Stimulated activated CD4-positive, alpha-beta T cell treated with anti-CD3 and anti-CD28 coated beads, Interleukin-15, amount 100 ng/mL, for 24 hours (primary cell): ENCODE measurements at places on chromosomes 4 and X.

DNA sequence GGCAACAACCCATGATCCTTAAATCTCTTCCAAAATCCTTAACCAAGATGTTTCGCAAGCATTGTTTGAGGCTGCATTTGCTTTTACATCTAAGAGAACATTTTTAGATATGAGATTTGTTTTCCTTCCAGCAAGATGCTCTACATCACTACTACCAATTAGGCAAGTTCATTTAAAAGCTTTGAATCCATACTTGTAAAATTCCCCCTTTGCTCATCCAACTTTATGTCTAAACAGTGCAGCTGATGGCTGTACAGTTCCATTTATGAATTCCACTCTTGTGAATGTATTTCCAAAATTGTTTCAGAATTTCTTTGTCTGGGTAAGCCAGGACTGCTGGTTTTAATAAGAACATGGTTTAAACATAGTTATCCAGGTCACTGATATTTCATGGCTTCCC, 31.5 kb downstream of the RAI2 start:
- DNase-seq: no peak

- no peak for DNase-seq
These were observed 17.2 kb upstream of the IGFBP7 start for GRCh38 chr4:57127361-57127760.

GRCh38 chr4:156677131-156677531, 294.5 kb downstream of the PDGFC start:
- no peak for DNase-seq

GRCh38 chrX:123990169-123990568, 28.7 kb downstream of the STAG2 start:
- no peak for DNase-seq

DNA sequence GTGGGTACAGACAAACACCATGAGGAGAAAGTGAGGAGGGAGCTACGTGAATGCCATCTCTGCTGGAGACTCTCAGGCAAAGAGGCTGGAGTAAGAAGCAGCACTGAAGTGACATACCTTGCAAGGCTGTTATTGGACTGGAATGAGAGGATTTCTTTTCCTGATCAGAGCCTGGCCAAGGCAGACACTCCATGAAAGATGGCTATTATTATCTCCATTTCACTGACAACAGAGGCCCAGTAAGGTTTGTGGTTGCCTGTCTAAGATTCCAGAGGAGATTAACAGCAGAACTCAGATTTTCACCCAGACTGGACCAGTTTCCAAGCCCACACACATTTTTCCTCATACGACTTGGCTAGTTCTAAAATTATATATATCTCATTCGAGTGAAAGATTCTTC, 162.0 kb upstream of the EOLA2 start:
- DNase-seq: no peak

DNA sequence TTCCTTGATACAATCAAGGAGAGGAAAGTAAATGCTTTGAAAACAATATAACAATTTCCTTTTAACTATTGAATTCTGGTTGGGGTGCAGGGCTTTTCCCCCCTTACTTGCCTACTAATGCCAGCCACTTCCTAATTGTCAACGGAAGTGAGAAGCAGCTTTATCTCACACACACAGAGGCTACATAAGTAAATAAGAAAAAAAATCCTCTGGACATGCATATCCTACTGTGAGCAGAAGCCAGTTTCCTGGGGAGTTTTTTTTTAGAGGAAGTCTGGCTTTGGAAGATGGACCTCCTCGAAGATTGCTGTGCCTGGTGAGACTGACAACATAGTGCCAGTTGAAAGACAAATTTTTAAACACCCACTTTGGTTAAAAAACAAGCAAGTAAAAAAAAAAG, 180.6 kb downstream of the OPHN1 start:
- no peak for DNase-seq

DNA sequence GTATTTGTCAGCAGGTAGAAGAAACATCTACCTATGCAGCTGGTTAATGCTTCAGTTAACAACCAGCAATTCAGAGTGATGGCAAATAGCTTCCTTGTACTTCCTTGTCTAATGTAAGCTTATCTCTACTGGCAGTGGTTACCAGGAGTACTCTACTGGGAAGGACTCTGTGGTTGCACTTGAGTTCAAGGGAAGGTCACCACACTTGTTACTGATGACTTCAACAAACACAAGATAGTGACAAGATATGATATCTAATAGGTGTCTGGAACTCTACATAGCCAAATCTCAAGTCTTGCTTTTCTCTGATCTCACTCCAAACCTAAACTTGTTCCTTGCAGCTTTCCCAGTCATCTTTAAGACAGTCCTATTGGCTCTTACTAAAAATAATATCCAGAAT, 1644.9 kb upstream of the TENM3 start:
- DNase-seq: no peak

DNA sequence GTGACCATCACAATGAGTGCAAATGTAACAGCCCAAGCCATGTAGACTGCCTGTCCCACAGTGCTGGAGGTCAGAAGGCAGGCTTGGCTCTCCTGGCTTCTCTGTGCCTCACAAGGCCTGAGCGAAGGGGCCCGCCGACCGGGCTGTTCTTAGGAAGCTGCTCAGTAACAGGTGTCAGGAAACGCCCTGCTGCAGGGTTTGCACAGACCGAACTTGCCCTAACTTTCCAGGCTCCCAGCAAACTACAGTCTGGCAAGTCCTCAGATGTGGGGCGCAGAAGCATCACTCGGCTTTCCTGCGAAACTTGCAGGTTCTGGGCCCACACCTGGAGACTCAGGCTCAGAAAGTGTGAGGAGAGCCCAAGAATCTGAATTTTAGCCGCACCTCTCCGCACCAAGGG, 87.6 kb downstream of the CRMP1 start:
- DNase-seq: no peak

GRCh38 chrX:47458528-47458927, 24.5 kb downstream of the ZNF41 start:
- DNase-seq: no peak

DNA sequence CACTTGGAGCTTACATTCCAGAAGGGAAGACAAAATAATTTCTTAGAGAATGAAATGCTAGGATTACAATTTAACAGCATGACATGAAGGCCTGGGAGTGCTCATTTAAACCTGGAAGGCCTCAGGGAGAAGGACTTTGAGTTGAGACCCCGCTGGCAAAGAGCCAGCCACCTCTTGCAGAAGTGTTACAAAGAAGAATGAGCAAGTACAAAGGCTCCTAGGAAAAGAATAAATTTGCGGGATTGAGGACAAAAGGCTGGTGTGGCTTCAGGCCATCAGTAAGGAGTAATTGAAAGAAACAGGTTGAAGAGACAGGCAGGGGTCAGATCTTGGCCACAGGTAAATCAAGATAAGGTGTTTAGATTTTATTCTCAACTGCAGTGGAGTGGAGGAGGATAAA, 3.1 kb upstream of the ELOVL6 start:
- DNase-seq: no peak

DNA sequence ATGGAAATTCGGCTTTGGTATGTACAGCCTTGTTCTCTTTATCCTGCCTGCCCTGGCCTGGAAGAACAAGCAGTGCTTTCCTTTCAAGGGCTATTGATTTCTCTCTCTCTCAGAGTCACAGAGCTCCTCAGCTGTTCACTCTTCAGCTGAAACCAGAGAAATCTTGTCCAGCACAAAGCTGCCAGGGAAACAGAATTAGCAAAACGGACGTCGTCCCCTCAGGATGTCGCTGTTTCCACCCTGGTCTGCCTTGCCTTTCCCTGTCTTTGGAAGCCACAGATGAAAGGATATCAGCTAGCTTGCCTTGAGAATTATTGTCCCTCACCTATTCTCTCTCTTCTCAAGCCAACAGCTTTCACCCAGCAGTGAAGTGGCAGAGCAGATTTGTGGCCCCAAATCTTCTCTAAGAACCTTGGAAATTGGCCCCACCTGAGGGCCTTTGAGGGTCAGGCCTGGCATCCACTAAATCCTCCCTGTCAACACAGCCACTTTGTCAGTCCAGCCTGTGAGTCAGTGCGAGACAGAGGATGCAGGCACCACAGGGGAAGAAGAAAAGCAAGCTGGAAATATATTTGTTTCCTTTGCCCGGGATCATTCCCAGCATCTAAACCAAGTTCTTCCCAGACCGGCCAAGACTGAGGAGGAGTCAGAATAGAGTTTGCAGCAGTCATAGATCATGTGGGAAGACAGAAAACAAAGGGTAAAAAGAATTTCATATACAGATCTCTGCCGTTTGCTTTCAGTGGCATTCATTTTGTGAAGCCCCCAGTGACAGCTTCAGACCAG, 63.8 kb upstream of the MTM1 start:
- DNase-seq: no peak

- DNase-seq: no peak
These were observed 175.9 kb downstream of the DCHS2 start for GRCh38 chr4:154315741-154316140.

GRCh38 chrX:104137496-104137895, 19.3 kb downstream of the SLC25A53 start:
- no peak for DNase-seq

DNA sequence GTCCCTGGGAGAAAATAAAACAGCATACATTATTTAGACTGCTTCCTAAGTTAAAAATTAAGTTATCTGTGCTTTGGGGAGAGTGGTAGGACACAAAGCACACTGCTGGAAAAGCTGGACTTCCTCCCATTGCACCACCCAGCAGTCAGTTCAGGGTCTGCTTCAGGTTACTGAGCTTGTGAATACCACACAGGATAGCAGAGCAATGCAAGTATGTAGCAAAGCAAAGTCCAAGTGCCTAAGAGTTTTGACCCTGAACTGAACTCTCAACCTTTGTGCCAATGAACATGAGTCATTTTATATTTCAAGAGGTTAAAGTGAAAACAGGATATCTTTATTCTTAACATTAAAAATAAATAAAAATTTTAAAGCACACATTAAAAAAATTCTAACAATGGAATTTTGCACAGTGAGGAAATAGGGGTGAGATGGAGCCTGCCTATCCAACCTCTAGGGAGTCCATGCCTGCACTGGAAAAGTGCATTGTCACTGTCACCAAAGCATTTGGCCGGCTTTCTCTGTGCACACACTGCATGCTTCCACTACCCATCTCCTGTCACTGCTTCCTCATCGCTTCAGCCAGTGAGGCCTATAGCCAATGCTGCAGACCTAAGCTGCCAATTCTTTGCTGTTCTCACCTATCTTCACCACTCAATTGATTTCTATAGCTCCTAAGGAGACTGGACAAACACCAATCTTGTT, 50.9 kb downstream of the ABCG2 start:
- no peak for DNase-seq

DNA sequence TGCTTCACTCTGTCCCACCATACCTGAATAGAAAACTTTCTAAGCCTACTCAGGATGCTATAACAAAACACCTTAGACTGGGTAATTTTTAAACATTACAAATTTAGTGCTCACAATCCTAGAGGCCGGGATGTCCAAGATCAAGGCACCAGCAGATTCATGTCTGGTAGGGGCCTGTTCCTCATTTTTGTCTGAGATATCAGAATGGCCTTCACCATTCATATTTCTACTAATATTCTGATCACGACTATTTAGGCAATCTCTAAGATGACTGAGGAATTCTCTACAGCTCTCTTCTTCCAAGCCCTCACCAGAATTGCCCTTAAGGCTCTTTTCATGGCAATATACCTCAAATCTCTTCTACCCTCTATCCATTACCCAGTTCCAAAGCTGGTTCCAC, 77.4 kb upstream of the NRK start:
- DNase-seq: no peak

DNA sequence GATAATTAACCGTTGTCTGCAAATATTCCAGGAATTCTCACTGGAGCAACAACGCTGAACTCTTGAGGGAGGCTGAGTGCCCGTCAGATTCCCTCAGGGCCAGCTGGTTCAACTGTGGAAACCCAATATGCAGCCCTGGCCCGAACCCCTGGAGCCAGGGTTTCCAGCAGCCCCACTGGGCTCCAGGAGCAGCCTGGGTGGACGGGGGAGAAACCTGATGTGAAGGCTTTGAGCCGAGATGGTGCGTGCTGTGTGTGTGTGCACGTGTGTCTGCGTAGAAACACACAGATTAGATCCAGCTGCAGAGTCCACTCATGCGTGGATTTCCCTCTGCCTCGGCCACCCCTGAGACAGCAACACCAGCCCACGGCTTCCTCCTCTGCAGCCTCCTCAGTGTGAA, 19.4 kb upstream of the SLC25A6 start:
- no peak for DNase-seq

- DNase-seq: no peak
These were observed 660.2 kb downstream of the ADGRL3 start for GRCh38 chr4:61860376-61860775.

GRCh38 chr4:78379040-78379439, 172.5 kb upstream of the ANXA3 start:
- no peak for DNase-seq

GRCh38 chr4:3221996-3222395, 27.0 kb upstream of the MSANTD1 start:
- no peak for DNase-seq

- DNase-seq: no peak
These were observed 410.7 kb downstream of the CENPC start for GRCh38 chr4:67134616-67135015.

GRCh38 chr4:151436093-151436518, 27.1 kb downstream of the FHIP1A start:
- no peak for DNase-seq

- DNase-seq: peak; percentile 5
These were observed 159.3 kb downstream of the PTCHD1 start for GRCh38 chrX:23493941-23494374.

DNA sequence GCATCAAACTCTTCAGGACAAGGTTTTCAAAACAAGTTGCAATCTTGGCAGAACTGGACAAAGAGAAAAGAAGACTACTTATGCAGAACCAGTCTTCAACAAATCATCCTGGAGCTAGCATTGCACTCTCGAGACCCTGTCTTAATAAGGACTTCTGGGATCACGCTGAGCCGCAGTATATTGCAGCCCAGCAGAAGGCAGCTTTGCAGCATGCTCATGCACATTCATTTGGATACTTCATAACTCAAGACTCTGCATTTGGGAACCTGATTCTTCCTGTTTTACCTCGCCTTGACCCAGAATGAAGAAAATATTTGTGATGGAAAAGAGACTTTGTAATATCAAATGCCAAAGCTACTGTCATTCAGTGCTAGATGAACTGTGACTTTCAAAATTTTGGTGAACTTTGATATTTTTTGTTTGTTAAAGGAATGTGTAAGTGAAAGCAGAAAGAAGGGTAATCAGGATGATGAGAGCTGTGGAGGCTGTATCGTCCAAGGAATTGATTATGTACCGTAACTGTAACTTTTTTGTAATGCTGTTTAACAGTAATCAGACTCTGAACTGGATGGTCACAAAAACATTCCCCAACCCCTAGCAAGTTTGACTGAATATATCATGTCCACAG, 27.2 kb downstream of the HSPA4L start:
- no peak for DNase-seq
